ENCODE measurements at places on chromosomes 1 and 21. TPM values are rescaled to one million over a fixed set of nuclear protein-coding genes. Genes with fewer than 3 reads are reported as not detected.

Gene NEGR1
- total RNA-seq: 1.3 TPM

Gene CCDC24
- 10.6 TPM for total RNA-seq

Gene HSPA6
- 0.44 TPM for total RNA-seq

Gene LRRIQ3
- 0.37 TPM for total RNA-seq

Gene TMEM81
- total RNA-seq: 0.22 TPM

Gene ZNF692
- 3.1 TPM for total RNA-seq

Gene RAB29
- total RNA-seq: 33.8 TPM

- no peak for DNase-seq
These were observed 73.3 kb upstream of the ARHGAP29 start for GRCh38 chr1:94310570-94311270.

DNA sequence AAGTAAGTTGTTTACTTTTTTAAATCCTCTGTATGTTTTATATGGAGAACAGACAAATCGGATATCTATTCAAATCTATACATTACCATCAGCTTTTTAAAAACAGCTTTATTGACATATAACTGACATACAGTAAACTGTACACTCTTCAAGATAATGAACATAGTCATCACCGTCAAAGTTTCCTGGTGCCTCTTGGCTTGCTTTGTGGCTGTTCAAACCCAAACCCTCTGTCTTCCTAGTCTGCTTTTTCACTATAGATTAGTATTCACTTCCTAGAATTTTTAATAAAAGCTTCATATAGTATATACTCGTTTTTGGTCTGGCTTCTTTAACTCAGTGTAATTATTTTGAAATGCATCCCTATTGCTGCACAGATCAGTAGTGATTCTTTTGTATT, 56.4 kb upstream of the TPTE start:
- no peak for DNase-seq

GRCh38 chr21:44503901-44504399, 36.0 kb downstream of the KRTAP10-1 start:
- no peak for DNase-seq

- DNase-seq: peak; percentile 80
These were observed 7.8 kb downstream of the NUAK2 start for GRCh38 chr1:205313563-205314308.

DNA sequence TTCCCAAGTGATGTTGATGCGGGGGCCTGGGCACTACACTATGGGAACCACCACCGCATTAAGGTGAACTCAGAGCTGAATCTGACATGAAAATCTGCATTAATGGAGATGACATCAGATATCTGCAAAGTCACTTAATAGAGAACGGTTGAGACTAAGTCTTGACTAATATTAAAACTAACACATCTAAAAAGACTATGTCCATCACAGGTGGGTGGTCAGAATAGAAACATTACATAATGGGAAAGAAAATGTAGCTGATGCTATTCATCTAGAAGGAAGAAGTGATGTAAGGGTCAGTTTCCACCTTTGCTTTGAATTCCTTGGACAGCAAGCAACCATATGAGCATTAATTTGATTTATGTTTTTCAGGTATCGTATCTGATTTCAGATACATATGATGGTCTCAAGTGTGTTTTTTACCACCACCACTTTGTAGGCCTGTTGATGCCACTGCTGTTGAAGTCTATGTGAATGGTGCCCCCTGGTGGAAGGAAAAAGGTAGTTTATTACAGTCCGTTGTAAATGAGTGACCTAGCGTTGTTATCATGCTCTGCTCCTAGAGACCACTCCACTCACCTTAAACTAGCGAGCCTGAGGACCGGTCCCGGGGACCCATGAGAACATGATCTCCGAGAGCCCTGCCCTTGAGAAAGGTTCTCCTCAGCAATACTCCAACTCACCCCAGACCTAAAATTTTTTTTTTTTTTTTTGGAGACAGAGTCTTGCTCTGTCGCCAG, 73.5 kb downstream of the BACH1 start:
- peak; percentile 82 for DNase-seq

DNA sequence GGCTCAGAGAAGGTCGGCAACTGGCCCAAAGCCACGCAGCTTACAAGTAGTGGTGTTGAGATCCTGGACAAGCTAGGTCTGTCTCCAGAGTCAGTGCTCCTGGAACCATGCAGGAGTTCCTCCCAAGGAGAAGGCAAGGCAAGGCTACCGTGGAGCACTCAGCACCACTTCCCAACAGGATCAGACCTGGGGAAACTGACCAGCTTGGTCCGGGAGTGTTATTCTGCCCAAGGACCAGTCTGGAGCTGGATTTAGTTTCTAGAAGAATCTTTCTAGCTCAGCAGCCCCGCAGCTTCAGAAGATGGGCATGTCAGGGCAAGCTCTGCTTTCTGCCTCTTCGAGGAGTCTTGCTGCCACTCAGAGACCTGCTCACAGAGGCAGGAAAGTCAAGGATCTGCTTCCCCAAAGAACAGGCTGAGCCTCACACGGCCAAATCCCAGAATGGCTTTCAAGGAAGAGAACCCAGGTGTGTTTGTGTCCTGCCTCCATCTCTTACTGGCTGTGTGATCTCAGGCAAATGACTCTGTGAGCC, 302.8 kb downstream of the MATN1 start:
- no peak for DNase-seq

DNA sequence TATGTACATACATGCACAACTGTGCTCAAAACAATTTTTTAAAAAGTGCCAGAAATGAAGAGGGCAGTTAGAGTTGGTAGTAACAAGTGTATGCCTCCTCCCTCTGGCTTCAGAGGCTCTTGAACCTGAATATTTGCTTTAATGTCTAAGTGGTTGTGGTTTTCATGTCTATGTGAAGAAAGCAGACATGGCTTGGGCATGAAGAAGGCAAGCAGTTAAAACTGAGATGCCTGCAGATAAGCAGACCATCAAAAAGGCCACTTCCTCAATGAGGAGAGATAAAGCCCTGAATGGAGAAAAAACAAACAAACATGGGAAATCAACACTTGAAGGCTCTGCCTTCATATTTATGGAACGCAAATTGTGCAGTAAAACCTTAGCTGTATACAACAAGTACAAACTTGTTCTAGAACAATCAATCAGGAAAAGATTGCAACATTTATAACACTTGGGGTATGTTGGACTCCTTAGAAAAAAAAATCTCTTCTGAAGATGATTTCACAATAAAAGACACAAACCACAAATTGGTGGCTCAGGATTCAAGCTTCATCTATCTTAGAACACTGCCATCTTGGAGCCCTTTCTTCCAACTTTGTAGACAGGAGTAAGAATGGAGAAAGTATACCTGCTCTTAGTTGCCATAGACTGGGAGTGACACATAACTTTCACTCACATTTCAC, 52.7 kb upstream of the PLA2G4A start:
- peak; percentile 62 for DNase-seq

DNA sequence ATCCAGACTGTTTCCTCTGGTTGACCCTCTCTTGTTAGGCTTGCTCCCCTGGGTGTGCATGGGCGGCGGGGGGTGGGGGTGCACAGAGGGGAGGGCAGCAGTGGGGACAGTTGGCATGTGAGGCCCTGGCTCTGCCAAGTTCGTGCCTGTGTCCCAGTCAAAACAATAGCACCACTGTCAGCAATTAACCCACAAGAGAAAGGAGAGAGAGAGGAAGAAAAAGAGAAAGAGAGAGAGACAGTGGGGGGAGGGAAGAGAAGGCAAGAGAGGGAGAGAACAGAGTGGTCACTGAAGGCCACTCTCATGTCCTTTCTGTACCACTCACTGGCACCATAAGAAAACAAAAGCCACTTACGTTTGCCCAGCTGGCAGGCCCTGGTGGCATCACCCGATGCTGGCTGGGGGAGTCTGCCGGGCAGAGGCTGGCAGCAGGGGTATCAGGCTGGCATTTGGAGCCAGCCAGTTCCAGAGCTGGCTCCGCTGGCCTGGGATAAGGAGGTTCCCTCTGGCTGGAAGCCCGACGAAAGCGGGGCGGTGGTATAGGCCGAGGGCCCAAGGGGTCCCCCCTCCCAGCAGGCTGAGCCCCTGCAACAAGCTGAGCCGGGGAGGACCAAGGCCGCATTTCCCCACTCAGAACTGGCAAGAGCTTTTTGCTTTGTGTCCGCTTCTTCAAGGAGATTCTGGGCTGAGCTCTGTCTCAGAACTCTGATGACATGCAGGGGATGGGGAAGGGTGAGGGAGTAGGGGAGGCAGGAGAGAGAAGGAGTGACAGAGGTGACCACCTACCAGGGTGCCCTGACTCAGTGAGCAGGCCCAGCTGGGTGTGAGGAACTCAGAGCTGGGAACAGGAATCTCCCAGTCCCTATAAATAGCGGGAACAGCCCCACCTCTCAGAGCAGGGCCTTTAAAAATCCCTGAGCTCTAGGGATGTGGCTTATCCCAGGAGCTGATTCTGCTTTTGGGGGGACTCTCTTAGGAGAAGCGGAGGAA, 27.9 kb downstream of the PIK3C2B start:
- DNase-seq: no peak

GRCh38 chr1:162882248-162882674, 21.3 kb upstream of the CCDC190 start:
- no peak for DNase-seq

GRCh38 chr1:39381839-39382238, 109.6 kb upstream of the BMP8A start:
- no peak for DNase-seq

DNA sequence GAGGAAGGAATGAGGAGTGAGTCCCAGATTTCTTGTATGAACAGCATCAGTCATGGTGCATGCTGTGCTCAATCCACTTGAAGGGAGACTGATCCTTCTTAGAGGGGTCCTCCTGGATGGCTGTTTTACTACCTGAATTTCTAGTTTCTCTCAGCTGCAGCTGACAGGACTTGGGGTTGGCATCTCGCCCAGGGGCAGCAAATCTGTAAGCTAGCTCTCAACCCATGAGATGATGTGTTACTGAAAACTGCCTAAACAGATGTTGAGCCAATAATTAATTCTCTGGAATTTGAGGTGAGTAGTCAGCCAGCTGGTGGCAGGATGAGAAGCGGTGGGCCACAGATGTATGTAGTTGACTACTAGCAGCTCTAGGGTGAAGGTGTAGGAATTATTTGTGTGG, 19.6 kb downstream of the BACH1 start:
- no peak for DNase-seq

- DNase-seq: no peak
These were observed 36.7 kb downstream of the CAPN2 start for GRCh38 chr1:223748773-223749733.

- DNase-seq: no peak
These were observed 4.0 kb downstream of the CAPN2 start for GRCh38 chr1:223716302-223716862.

DNA sequence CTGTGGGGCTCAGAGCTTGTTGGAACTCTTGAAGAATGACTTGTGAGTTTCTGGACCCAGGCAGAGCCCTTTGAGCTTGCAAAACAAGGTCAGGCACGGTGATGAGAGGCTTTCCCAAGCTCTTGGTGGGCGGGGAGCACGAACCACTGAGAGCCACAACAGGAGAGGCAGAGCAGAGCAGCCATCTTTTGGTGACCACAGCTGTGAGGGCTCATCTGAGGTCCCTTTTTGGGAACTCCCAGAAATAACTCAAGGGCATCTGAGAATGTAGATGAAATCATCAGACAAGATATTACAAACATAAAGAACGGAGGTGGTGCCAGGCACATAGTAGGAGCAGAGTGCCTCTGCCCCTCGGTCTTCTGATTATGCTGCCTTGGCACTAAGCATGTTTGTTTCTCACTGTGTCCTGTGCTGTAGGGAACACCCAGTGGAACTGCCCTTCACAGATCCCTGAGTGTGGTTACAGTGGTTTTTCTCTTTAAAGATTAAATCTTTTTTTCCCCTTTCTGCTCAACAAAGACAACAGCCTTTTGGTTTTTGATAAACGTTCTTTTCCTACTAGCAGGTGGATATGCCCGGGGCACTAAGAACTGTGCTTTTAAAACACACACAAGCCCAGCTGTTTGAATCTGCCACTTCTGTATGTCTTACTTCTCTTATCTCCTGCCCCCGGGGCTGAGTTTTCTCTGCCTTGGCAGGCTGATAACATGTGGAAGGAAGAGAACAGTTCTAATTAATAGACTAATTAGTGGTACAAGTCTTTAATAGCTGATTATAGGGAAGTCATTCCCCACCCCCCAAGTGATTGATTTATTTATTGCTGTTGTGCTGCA, 37.7 kb downstream of the CD34 start:
- DNase-seq: peak; percentile 24

DNA sequence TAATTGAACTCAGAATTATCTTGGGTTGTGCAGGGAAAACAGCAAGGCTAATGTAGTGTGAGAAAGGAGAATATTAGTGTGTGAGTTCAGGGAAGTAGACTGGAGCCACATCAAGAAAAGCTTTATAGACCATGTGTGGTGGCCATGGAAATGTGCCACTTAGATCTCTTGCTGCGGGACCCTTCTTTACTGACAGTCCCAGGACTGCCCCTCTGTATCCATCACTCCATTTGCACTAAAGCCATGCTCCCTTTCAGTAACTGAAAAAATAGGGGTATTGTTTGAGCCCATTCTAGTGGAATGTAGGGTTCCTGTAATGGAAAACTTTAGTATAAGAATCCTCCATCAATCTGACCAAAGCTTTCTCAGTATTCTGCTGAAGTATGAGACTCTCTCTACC, 32.3 kb downstream of the SAMSN1 start:
- no peak for DNase-seq
